Lower lobe of right lung (tissue), 2 donors: ENCODE measurements at places on chromosomes 3 and 15. TPM values are rescaled to one million over a fixed set of nuclear protein-coding genes. Genes with fewer than 3 reads are reported as not detected.

B3GNT5 gene
- total RNA-seq: 30.8 TPM

- no peak for DNase-seq
Observed at GRCh38 chr3:115384381-115384780, 237.3 kb upstream of the ZBTB20 start.

GRCh38 chr15:77225088-77225487 is 154.2 kb upstream of the TSPAN3 start:
- DNase-seq: no peak

DNA sequence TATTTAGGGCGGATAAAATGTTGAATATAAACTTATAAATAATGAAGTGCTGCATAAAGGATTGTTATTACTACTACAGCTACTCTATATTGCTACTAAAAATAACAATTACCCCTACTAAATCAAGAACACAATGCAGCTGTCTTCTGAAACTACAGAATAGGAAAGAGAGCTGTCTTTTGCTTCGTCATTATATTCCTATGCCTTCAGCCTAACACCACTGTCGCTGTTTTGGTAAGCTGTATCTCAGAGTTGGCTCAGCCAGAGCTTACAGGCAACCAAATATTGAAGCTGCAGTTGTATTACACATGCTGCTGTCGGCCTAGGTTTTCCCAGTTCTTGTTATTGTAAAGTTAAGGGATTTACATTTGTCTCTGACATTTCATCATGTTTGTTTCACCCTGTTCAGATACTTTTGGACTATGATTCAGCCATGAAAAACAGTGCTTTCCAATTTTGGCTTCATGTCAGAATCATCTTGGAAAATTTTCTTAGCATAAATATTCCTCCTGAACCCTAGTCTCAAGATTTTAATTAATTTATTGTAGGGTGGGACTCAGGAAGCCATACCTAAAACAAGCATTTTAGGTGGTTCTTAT is 31.3 kb upstream of the LPP start:
- DNase-seq: no peak

- DNase-seq: no peak
Observed at GRCh38 chr15:101193806-101194545, 57.9 kb downstream of the CHSY1 start.

GRCh38 chr3:187315872-187316271 is 24.3 kb upstream of the MASP1 start:
- no peak for DNase-seq
